ENCODE measurements at places on chromosomes 6 and 20. TPM values are rescaled to one million over a fixed set of nuclear protein-coding genes. Genes with fewer than 3 reads are reported as not detected.

- DNase-seq = no peak
These were observed 25.1 kb upstream of the FBXO30 start for GRCh38 chr6:145839653-145840052.

GRCh38 chr6:70162972-70163371, 139.9 kb downstream of the COL9A1 start:
- no peak for DNase-seq

DNA sequence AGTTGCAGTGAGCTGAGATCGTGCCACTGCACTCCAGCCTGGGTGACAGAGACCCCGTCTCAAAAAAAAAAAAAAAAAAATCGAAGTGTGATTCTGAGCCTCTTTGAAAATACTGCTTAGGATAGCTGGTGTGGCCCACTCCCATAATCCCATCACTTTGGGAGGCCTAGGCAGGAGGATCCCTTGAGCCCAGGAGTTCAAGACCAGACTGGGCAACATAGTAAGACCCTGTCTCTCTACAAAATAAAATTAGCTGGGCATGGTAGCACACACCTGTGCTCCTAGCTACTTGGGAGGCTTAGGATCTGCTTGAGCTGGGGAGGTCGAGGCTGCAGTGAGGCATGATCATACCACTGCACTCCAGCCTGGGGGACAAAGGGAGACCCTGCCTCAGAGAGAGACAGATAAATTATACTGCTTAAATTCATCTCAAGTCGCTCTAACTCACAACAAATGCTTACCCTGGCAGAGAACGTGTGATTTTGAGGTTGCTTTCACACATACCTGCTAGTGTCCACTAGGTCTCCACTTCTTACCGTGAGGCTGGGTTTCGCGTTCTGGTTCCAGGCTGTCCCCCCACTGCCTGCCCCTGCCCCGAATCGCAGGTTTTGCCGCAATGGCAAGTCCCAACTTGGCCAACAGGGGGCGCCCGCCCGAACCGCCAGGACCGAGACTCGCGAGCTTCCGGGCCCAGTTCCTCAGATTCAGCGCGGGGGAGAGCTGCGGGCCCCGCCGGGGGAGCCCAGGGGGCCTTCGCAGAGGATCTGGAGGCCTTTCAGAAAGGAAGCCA, 12.3 kb upstream of the TMC2 start:
- peak; percentile 92 for DNase-seq

DNA sequence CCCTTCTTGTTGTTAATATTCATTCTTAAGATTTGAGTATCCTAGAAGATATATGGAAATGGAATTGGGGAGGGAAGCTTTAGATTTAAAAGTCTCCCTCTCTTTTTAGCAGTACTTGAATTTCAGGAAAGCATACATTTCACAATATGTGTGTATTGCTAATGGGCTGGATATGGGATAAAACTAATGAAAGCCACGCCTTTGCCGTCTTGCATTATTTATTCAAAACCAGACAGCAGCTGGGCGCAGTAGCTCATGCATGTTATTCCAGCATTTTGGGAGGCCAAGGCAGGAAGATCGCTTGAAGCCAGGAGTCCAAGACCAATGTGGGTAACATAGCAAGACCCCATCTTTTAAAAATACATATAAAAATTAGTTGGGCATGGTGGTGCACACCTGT, 121.6 kb upstream of the TIAM2 start:
- DNase-seq = no peak

GRCh38 chr20:19129306-19129705, 83.1 kb upstream of the SLC24A3 start:
- no peak for DNase-seq

DNA sequence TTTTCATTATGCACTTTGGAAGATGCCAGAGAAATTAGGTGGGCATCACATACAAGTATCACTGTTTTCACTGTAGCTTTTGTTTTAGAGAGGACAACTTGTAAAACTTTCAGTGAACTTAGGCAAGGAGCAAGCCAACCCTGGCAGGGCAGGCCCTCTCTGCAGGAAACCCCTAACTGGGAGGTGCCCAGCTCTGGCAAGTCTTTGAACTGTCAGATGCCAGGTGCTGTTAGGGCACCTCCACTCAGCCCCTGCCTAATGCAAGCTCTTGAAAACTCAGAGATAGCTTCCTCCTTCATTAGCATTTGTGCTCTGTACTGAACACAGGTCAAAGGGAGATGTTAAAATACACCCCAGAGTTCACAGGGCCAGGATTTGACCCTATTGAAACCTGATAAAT, 774.2 kb upstream of the FLRT3 start:
- DNase-seq = no peak

DNA sequence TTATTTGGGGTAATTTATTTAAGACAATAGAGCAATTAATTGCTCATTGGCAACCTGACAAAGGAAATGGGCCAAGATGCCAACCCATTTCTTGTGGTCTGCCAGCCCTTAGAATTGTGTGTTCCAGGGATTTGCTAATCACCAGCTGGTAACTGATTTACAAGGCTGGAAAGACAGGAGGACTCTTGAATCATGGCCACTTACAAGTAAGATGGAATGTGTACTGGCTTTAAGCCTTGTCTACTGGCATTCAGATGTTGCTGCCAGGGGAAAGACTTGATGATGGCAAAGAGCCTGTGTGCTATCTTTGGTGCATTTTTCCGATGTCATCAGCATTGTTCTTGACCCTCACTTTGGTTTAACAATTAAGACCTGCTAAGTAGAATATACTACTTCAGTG, 91.0 kb downstream of the BCKDHB start:
- no peak for DNase-seq

- DNase-seq = no peak
These were observed 34.3 kb upstream of the TNFRSF21 start for GRCh38 chr6:47344022-47344421.

- no peak for DNase-seq
These were observed 1.2 kb downstream of the SLC35B2 start for GRCh38 chr6:44255871-44256774.

- DNase-seq = no peak
These were observed 25.6 kb downstream of the UTRN start for GRCh38 chr6:144310765-144311164.

DNA sequence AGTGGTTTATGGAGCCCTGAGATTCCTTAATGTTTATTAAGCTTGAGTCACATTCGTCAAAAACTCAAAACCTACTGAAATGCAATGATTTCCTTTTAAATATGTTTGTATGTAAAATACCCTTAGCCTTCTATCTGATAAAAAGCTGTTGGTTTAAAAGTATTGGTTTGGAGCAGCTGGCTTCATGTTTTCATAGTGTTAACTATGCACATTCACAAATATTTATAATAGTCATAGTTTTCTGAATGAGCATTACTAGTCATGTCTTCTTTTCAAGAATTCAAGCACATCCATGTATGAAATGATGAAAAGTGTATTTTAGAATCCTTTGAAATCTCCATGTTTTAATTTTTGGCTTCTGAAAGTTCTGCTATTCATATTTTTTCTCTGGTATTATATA, 558.6 kb downstream of the UTRN start:
- no peak for DNase-seq

The CD24 gene
- 253 TPM for total RNA-seq

The DACT2 gene
- total RNA-seq = 0.94 TPM
